NCI-H2171 treated with DMSO at 0.1 percent for 48 hours (cell line): ENCODE measurements at places on chromosomes 13 and 19.

DNA sequence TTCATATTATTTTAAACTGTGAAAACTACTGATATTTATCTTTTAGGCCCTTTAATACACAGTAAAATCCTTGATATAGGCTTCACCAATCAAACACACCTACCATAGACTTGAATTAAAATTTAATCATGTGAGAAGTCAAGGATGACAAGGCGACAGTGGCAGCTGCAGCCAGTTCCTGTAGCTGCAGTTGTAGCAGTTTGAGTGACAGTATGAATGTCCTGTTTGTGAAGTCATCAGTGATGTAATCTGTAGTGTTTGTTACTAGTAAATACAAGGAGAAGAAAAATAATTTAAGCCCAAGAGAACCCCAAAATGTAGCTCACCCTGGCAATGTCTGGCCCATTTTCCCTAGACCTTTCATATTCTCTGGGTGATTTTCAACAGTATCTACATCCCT is 897.0 kb downstream of the SLITRK6 start:
- DNase-seq: no peak

DNA sequence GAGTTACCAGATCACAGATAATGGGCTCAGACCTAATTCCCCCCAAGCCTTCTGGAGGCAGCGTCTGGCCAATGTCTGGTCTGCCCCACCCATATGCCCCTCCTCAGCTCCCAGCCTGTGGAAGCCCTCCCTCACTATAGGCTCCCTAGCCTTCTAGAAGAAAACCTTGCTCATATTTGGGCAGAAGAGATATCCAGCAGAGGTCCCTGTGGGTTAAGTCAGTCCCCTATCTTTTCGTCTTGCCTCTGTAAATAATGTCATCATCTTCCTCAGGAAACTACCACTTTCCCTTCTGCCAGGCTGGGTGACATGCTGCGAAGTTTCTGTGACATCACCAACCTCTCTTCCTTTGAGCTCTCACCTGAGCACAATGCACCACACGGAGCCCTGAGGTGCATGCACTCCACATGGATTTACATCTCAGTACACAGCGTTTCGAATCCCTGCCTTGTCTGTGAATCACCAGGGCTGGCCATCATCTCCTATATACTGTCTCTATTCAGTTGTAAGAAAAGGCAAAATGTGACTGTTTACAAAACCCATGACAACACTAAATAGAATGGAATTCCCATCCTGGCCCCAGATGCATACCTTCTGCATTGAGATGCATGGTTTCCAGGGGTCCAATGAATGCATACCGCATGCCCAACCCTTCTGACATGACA is 112.8 kb downstream of the CRYL1 start:
- DNase-seq: no peak

GRCh38 chr13:85995788-85996418 is 196.7 kb upstream of the SLITRK6 start:
- no peak for DNase-seq

DNA sequence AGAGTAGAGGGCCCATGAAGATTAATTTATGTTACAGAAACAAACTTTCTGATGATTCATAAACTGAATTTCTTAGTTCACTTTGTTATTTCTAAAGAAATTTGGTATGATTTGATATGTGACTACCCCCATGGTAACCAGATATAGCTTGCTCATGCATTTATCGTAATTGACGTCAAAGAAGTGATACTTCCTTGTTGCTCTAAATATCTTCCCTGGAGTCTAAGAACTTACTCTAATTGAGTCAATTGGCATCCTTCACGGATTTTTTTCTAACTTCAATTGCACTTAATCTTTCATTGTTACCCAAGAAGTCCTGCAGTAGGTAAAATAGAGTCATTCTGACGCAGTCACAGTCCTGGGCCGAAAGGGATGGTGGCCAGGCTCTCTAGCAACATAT is 240.9 kb downstream of the GPC5 start:
- no peak for DNase-seq

DNA sequence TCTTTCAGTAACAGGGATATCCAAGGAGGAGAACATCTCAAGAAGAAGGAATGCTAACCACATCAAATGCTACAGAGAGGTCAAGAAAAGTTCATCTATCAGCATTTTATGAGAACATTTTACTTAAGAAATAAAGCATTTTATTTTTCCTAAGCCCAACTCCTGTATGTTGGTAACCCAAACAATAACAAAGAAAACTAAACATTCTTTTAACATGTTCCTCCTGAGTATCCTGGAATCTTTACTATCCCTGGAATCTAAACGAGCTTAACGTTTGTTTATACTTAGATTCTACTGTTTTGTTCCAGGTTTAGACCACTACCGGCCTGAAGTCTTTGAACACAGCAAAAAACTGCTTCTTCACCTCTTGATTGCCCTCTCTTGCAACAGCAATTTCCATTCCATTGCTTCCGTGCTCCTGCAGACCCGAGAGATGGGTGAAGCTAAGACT is 89.7 kb downstream of the ZAR1L start:
- no peak for DNase-seq

DNA sequence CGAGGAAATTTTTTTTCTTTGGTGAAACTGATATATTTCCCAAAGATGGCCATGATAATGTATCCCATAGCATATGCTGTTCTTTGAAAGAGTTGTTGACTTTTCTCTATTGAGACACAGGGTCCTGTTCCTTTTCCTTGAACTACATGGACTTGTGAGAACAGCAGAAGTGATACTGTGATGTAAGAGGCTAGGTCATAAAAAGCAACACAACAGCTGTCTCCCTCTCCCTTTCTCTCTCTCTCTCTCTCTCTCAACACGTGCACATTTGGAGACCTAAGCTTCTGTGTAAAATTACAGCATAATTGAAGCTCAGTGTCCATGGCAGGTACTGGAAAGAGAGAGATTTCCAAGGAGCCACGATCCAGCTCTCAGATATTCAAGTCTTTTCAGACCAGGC is 1712.4 kb downstream of the EFNB2 start:
- DNase-seq: peak; percentile 43

GRCh38 chr19:28400953-28401671 is 811.8 kb downstream of the UQCRFS1 start:
- DNase-seq: no peak

- DNase-seq: no peak
Measured at GRCh38 chr19:11093689-11094238, 4.5 kb downstream of the LDLR start.

GRCh38 chr13:70023516-70023915 is 84.1 kb upstream of the ATXN8OS start:
- DNase-seq: no peak

GRCh38 chr13:19960653-19960976 is 2.1 kb downstream of the ZMYM2 start:
- DNase-seq: no peak

- no peak for DNase-seq
Measured at GRCh38 chr13:73954808-73955207, 179.4 kb downstream of the KLF12 start.

GRCh38 chr19:18710996-18711751 is 27.7 kb downstream of the CRTC1 start:
- no peak for DNase-seq

DNA sequence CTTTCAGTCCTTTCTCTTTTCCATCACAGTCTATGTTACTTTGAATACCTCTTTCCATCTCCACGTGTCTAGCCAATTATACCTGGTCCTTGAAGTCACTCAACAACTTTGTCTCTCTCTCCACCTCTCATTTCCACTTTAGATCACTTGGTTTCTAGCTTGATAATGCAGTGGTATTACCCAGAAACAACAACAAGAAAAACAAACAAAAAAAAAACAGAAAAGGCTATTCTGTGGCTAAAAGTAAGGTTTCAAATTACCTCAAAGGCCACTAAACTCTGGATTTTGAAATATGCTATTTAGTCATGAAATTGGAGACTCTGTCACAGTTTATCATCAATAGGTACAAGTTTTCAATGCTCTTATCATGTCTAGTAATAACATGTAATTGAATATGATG is 184.8 kb downstream of the PCDH9 start:
- peak; percentile 25 for DNase-seq

DNA sequence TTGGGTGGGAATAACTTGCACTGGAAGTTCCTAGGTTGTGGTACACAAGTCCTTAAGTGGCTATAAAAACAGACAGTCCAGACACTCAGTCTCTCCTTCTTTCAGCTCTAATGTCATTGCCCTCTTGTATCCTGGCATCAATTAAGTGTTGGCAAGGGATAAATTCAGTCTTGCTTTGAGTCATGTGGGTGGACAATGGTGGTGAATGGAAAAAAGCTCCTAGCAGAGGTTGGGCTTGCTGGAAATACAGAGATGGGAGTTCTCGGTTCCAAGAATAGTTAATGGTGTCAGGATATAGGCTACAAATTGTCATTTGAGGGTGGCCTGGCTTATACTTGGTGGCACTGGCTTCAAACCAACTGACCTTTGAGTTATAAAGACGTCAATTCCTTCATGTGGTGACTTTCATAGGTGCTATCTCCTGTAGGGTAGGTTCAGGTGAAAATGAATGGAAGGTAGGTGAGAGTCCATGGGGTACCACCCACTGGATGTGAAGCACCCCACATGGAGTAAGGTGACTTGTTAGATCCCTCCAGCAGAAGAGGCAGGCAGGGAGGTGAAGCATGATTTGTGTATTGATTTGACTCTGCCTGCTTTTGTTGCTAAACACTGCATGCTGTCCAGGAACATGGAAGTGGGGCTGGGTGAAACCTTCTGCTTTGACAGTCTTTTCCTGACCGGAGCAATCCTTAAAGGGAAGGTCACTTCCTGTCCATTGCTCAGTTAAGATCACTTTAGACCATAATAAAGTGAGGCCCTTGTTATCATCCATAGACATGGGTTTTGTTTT is 102.0 kb downstream of the LACC1 start:
- no peak for DNase-seq

DNA sequence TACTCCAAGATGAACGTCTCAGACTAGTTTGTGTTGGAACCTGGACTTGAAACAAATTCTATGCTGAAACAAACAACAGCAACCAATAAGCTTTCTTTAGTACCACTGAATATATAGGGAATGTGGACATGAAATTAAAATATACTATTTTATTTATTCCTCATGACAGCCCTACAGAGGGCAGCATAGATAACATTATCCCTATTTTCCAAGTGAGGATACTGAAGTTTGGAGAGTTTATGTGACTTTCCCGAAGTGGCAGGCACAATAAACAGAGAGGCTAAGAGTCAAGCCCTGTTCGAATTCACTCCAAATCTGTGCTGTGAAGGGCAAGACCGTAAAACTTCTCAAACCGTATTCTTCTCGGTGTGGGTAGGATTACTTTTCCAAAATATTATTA is 509.9 kb upstream of the GPC6 start:
- no peak for DNase-seq

DNA sequence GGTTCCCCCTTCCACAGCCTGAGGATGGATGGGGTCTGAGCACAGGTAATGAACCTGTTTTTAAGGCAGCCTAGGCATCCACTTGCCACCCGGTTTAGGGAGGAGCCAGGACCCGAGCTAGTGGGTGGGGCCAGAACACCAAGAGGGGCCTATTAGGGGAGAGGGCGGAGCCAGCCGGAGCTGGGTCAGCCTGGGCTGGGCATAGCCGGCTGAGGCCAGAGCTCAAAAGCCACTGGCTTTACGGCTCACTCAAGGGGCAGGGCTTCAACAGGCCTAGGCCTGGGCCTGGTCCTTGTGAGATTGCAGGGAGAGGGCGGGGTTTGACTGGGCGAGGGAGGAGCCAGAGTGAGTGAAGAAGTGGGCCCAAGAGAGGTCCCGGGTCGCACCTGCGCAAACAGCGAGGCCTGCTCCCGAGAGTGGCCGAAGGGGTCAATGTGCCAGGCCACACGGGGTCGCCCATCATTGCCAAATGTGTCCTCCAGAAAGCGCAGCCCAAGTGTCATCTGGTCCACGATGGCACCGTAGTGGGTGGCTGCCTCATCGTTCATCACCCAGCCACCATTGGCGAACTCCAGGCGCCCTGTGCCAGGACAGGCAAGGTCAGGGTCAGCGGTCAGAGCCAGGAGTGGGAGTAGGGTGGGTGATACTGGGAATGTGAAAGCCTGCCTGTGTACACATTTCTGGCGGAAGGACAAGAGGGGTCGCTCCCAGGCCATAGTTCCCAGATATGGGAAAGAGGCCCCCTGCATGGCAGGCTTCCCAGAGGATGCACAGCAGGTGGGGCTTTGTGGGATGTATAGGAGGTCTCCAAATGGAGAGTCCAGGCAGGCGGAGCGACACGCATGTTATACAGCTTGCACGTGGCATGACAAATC is 1.9 kb downstream of the MAN2B1 start:
- DNase-seq: no peak

- DNase-seq: no peak
Measured at GRCh38 chr13:28707629-28708427, 10.9 kb downstream of the SLC46A3 start.

GRCh38 chr19:18223860-18224524 is 2.2 kb downstream of the PDE4C start:
- peak; percentile 39 for DNase-seq

- no peak for DNase-seq
Measured at GRCh38 chr19:17557466-17557865, 2.0 kb downstream of the COLGALT1 start.

- DNase-seq: no peak
Measured at GRCh38 chr13:29465741-29466293, 129.7 kb downstream of the SLC7A1 start.

- DNase-seq: no peak
Measured at GRCh38 chr19:51796195-51796679, 1.3 kb downstream of the FPR3 start.

- DNase-seq: peak; percentile 3
Measured at GRCh38 chr19:6233827-6234511, 45.8 kb downstream of the MLLT1 start.
